ENCODE measurements at places on chromosomes 7 and 10.

DNA sequence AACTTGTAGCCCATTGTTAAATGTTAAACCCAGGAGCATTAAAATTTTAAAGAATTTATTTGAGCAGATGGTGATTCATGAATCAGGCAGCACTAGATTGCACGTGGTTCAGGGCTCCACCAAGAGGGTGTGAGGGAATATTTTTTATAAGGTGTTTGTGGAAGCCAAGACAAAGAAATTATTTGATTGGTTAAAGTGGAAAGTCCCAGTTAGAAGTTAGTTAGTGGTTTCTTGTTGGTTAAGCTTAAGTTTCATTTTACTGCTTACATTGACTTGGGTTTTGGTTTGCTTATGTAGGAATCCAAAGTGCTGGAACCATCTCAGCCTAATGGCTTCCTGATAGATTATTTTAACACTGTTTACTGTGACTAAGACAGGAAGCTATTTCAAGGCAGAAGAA lies 906.2 kb downstream of the LRMDA start:
- DNase-seq = no peak

DNA sequence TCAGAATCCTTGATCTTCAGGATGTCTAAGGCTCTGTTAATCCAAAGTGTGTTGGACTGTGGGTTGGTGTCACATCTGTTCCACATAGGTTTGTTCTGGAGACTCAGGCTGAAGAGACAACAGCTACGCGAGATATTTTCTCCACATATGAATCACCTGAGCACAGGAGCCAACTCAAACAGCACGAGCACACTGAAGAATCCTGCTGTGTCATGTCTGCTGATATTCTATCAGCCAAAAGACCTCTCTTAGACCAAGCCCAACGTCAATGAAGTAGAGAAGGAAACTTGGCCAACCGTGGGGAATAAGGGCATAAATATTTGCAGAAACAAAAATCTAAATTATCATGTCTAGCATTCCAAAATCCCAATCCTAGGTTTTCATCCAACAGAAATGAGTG lies 2.7 kb upstream of the TASOR2 start:
- DNase-seq = no peak

GRCh38 chr10:98638920-98639319 lies 192.2 kb upstream of the HPS1 start:
- DNase-seq = no peak

DNA sequence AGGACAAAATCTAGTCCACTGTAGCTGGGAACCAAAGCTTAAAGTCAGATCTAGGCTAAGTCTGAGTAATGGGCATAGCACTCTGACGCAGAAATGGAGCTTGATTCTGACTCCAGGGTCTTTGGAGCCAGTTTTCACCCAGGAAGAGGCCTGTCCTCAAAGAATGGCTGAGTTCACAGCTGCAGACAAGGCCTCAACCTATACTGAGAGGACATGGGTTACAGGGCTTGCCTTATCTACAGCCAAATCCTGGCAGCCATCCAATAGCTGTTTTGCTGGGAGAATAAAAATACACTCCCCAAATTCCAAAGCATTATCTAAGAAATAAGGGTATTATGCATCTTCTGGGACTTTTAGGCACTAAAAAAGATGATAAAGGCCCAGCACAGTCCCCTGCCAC lies 154.8 kb downstream of the RAPGEF5 start:
- no peak for DNase-seq

All from NCI-H460 (cell line).